NCI-H1417 treated with DMSO at 0.1 percent for 48 hours (cell line): ENCODE measurements at places on chromosomes 5 and 9.

DNA sequence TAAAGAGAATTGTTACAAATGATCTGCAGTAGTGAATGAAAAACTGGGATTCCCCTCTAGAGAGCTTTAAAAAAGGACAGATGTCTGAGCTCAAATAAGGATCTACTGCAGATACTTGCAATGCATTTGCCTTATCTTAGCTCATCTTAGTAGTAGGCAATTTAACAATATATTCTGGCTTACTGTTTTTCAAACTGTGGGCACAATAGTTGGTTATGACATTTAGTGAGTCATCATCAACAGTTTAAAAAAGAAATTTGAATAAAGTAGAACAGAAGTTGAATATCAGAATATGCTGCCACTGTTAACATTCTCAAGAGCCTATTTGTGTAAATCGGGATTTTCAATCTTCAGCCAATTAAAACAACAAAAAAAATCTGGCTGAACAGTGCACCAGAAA lies 6.7 kb upstream of the CAST start:
- DNase-seq = no peak

- no peak for DNase-seq
Observed at GRCh38 chr5:66892716-66893115, 296.5 kb downstream of the MAST4 start.

DNA sequence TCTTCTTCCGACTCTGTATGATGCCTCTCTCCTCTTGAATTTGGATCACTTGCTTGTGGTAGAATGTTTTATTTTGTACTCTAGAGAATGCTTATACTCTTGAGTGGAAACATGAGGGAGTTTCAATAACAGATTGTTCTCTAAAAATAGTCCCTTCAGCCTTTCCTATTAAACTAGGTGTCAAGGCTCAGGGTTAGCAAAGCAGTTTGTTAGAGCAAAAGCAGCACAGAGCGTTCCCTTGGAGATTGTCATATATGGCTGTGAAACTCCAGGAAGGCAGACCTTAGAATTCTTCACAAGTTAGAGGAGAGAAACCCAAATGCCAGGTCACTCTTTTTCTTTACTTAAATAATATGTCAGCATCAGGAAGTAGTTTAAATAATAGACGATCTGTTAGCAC lies 33.0 kb downstream of the MAMDC2 start:
- DNase-seq = no peak

GRCh38 chr9:116860509-116861120 lies 173.5 kb downstream of the TRIM32 start:
- no peak for DNase-seq

- DNase-seq = no peak
Observed at GRCh38 chr9:137095664-137096517, 9.1 kb downstream of the MAN1B1 start.

DNA sequence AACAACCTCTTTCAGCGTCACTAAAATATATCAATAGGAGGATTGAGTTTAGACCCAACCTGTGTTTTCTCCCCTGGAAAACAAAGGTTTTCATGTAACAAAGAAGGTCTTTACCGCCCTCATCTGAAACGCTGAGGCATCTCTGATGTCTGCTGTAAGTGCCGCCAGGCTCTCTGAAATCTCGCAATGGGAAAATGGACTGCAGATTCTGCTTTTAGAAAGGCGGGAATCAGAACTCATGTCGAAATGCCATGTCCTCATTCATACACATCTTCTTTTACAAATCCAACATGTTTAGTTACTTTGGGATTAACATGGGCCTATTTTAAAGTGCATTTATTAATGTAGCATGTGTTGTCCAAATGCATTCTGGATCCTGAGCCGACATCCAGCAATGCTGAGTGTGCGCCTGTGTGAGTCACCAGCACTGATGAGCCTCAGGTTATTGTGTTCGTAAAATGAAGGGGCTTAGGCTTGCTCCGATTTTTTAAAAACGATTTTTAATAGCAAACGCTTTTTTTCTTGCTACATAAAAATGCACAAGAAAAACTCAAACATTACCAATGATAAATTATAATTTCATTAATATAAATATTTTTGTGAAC lies 51.9 kb upstream of the PLEKHG4B start:
- no peak for DNase-seq

- peak; percentile 20 for DNase-seq
Observed at GRCh38 chr5:65924366-65925043, 1.9 kb upstream of the ERBIN start.

DNA sequence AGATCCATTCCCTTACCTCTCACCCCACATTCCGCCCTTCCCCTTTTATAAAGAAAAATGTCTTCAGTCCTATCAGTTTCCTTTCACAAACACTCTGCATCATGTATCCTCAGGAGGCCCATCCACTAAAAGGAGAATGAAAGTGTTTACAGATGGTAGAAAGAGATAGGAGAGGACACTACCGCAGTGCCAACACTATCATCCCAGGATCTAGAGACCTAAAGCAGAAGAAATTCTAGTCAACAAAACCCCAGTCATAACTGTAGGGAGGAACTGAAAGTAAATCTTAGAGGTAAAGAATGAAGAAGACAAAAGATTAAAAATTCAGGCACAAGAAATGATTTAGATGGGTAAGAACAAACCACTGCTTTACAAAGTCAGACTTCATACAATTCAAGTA lies 114.1 kb downstream of the MLLT3 start:
- DNase-seq = no peak

DNA sequence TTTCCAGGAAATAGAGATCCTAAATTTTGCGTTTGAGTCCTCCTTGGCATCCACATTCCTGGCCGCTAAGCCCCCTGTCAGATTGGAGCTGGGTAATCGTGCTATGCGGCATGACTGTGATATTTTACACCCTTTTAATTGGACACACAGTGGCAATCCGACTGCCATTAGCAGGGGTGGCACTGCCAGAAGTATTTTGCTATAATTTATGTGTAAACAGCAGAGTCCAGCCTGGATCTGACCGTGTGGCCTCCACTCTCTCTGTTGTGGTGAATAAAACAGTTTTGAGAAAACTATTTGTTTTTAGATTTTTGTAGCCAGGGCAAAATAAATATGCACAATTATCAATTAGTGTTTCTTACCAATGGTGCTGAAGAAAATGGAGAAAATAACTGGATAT lies 281.0 kb upstream of the IRX2 start:
- no peak for DNase-seq

GRCh38 chr5:6850106-6850432 lies 136.8 kb downstream of the TENT4A start:
- no peak for DNase-seq

GRCh38 chr5:111769541-111769940 lies 12.5 kb upstream of the NREP start:
- no peak for DNase-seq
